Sciatic nerve (tissue), 2 donors: ENCODE measurements at places on chromosomes 7 and 10.

GRCh38 chr10:65891073-65891981 is 1034.5 kb upstream of the LRRTM3 start:
- no peak for DNase-seq

- DNase-seq: no peak
Measured at GRCh38 chr10:112022196-112022595, 161.4 kb downstream of the GPAM start.

DNA sequence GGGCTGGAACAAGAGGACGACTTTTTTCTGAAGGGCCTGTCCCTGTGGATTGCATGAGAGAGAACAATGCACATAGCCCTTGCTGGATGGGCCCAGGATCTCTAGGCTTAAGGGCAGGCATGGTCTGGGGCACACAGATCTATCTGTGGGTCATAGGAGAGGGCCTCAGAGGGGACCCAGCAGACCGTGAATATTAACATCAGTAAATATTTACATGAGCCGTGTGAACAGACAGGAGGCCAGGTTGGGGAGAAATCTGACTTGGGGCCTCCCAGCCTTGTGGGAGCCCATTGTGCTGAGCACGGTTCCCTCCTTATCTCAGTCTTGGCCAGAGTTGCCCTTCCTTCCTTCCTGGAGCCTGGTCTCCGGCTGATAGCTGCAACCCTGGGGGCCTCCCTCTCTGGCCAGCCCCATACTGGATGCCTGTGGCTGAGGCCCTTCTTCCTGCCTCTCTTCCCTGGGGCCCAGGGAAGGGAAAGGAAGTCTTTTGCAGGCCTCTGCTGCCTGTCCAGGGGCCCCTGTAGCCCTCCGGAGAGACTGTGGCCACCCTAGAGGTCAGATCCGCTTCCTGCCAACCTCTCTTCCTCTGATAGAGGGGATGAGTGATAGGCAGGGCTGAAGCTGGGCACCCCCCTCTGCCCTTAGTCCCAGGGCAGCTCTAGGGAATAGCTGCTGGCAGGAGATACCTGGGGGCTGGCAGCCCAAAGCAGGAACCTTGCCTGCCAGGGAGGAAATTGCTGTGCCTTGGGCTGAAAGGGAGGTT is 44.5 kb upstream of the TRIM8 start:
- no peak for DNase-seq

- DNase-seq: no peak
Measured at GRCh38 chr10:89952751-89953150, 251.4 kb downstream of the KIF20B start.

DNA sequence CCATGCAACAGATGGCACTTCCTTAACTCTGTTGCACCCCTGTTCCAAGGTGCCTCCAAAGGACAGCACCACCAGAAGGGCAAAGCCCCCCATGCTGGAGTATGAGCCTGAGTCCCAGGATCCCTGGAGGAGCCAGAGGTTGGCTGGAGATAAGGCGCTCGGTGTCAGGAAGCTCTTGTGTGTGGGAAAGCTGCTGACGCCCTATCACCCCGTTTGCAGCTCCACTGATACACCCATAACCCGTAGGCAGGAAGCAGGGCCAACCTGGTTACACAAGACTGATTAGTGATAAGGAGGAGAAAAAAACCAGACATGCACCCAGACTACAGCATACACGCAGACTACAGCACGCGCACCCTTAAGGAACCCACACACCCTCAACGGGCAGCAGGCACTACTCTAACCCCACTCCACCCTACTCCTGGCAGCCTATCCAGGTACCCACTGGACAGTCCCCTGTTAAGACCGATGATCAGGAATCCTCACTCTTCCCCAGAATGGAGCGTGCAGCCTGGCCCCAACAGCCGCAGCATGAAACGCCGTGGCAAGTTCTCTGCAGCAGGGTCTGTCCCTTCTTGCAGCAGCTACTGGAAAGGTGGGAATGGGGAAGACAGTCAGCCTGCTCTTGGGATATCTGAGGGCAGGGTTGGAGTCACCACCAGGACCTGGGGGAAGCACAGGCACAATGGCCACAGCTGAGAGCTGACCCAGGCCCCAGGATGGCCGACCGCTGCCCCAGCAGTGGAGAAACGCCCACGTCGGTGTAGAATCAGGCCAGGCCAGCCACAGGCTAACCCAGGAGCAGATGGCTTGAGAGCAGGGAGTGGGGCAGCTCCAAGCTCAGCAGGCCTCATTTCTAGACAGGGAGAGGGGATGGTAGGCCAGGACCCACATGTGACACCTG is 38.3 kb upstream of the TUBB8 start:
- no peak for DNase-seq

DNA sequence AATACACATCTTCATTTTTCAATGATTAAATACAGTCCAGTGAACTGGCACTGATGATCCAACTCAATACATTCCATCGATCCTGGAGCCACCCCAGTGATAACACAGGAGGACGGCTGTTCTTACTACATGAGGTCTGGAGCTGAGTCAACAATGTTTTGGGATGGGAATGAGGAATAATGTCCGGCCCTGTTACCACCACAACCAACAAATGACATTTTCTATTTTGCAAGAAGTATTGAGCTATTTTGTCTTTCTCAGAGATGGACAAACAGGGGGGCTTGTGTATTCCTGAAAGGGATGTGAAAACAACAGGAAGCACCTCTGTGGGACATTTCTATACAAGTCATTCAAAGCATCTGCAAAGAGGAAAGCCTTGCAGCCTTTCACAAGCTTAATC is 249.2 kb downstream of the PARD3 start:
- no peak for DNase-seq

DNA sequence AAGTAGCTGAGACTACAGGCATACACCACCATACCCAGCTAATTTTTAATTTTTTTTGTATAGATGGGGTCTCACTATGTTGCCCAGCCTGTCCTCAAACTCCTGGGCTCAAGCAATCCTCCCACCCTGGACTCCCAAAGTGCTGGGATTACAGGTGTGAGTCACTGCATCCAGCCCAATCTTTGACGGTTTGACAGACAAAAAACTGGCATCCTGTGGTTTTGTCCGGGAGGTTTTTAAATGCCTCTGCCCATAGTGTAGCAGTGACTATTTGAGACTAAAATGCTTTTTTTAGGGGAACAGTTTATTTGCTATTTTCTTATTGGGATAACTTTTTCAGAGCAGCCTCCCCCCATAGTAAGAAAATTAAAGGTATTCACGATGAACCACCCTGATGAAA is 523.7 kb upstream of the GALNT17 start:
- DNase-seq: no peak

GRCh38 chr7:75663302-75663907 is 75.3 kb downstream of the HIP1 start:
- no peak for DNase-seq

- DNase-seq: no peak
Measured at GRCh38 chr10:127757033-127757432, 20.0 kb downstream of the FOXI2 start.

GRCh38 chr10:76990561-76990960 is 647.0 kb downstream of the KCNMA1 start:
- no peak for DNase-seq

DNA sequence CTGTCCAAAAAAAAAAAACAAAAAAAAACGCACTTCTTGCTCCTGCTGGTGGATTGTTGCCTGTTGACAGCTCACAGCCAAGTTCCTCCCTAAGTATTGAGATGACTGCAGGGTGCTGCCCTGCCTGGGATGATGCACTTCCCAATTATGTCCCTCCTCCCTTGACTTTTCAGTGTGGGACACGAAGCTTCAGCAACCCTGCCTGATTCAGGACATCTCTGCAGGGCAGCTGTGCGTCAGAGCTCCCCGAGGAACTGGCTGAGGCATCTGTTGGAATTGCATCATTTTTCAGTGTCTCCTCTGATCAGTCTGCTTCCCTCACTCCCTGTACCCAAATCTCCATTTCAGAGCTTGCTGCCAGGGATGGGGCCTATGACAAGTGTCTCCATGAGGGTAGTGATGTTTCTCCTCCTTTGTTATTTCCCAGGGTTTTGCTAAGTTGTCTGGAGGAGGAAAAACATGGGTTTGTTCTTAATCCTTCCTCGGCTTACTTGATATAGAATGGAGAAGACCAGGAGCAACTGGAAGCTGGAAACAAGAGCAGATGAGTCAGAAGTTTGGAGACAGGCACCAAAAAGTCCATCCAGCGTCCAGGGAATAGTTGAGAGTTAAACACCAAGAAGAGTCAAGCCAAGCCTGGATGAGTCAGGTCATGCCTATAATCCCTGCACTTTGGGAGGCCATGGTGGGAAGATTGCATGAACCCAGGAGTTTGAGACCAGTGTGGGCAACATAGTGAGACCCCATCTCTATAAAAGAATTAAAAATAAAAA is 355.1 kb downstream of the GALNT17 start:
- DNase-seq: no peak

DNA sequence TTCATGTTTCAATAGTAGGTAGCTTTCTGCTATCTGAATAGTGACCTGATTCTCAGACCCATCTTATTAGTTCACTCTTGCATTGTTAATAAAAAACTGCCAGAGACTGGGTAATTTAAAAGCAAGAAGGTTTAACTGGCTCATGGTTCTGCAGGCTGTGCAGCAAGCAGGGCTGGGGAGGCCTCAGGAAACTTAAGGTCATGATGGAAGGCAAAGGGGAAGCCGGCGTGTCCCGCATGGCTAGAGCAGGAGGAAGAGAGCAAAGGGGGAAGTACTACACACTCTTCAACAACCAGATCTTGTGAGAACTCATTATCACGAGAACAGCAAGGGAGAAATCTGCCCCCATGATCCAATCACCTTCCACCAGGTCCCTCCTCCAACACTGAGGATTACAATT is 185.2 kb upstream of the PITRM1 start:
- no peak for DNase-seq
